ENCODE measurements at places on chromosomes 5 and 9.

- DNase-seq: no peak
These were observed 264.9 kb upstream of the EFNA5 start for GRCh38 chr5:107935645-107936044.

GRCh38 chr9:77099388-77099787 is 77.9 kb upstream of the VPS13A start:
- DNase-seq: no peak

DNA sequence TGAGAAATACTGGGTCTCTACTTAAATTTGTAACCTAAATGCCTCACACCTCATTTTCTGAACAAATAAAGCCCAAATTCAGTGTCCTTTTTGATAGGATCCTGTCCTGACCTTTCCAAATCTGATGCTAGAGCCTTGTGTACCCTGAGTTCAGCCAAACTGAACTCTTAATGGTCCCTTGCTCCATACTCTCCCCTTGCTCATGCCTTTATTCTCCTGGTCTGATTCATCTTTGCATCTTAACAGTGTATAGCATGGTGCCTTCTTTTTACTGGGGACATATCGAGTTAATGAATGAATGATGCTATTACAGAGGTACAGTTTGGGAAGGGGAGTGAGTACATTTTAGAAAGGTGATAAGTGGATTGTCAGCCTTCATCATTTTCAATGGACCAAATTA is 9.2 kb downstream of the NSD1 start:
- no peak for DNase-seq

DNA sequence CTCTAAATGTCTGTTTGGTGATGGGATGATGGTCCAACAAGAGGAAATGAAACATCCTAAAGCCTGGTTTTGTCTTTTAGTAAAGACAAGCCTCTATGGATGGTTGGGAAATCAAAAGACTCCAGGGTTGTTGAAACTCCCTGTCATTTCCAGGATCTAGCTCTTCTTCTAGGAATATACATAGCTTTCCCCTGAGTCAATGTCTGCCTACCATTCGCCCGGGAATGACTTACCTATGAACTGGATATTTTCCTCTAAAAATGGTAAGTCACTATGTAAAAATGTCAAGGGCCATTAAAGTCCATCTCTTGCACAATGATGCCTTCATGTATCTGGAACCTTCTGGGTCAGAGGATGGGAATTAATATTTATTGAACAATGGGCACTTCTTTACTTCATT is 11.1 kb upstream of the KIF12 start:
- no peak for DNase-seq

DNA sequence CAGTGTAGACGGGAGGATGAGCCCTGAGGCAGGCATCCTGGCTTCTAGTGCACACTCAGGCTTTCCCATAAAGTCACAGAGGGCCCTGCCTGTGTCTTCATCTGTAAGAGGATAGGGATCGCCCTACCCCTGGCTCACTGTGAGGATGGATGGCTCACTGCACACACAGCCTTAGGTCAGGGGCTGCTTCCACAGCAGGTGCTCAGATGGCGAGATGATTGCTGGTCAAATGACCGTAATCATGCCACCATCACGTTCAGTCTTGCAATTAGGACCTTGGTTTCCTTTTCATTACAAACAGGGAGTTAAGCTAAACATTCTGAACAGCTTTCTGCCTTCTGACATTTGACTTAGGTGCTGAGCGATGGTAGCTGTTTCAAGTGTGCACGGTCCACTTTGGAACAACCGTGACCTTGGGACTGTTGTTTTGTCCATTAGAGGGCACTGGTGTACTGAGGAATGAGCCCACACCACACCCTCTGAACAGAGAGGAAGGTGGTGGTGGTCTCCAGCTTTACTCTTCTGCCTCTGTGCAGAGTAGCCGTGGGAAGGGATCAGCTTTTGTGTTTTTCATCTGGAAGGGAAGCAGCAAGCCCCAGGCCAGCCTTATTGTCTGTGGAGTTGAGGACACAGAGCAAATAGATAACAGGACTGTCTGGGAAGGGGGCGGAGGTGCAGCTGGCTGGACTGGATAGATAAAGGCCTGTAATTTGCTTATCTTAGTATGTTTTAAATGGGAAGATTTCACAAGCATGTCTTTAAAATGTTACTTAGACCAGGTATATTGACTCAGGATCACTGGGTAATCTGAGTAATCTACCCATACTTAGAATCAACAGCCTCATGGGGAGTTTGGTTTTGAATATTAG is 183.1 kb downstream of the TRIO start:
- no peak for DNase-seq

DNA sequence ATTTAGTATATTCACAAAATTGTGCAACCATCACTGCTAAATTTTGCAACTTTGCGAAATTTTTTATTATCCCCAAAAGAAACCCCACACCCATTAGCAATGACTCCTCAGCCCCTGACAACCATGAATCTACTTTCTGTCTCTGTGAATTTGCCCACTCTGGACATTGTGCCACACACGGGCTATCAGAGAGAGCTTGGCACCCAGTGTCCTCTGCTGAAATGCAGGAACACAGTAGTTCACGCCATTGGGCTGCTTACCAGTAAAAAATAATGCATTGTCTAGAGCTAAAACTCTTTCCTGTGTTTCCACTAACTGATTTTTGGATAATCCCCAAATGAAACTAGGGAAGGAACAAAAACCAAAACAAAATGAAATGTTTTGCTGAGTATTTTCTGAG is 60.0 kb downstream of the HRH2 start:
- no peak for DNase-seq

DNA sequence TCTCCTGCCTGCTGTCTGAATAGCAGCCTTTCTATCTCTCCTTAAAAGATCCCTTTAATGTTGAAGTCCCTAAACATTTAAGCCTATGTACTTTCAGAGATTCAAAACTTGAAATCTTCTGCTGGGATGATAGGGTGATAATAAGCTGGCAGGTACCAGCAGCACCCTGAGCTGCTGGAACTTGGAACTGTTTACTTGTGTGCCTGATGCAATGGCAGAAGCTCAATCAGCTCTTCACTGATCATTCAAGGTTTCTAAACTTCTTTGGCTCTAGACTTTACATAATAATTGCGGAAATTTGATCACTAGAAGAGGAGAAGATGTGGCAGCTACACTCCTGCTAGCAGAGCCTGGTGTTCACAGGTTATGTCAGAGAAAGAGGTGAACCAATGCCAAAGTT is 27.6 kb downstream of the MRPS27 start:
- no peak for DNase-seq

DNA sequence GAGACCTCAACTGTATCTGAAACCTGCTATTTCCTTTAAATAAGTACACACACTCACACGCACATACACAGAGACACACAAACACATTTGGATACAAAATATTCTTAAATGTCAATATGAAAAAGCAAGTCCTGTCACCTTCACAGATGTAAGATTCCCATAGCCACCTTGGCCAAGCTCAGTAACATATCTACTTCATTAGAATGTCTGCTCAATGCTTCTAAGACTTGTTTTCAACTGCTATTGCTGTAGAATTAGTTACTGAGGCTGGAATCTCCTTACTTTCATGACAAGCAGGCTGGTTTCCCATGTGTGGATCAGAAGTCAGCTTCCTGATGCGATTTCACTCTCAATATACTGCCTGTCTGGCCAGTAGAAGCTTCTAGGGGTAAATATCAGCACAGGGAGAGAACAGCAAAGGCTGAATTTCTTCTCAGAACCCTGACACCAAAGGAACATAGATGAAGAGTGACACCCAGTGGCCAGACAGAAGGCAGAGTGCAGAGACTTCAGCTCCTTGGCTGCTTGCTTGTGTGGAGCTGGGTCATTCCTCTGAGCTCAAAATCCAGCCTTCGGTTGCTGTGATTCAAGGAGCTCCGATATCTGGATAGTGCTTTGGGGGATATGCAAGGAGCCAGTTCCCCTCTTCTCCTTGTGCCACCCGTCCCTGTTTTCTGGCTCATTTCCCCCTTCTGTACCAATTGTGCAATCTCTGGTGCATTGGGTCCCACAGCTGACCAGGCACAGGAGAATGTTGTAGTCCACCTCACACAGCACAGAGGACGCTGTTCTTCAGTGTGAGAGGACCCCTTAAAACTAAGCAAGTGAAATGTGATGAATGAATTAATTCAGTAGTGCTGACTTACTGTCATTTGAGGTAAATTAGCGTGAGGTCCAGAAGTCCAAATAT is 26.6 kb upstream of the ABLIM3 start:
- DNase-seq: peak; percentile 13

DNA sequence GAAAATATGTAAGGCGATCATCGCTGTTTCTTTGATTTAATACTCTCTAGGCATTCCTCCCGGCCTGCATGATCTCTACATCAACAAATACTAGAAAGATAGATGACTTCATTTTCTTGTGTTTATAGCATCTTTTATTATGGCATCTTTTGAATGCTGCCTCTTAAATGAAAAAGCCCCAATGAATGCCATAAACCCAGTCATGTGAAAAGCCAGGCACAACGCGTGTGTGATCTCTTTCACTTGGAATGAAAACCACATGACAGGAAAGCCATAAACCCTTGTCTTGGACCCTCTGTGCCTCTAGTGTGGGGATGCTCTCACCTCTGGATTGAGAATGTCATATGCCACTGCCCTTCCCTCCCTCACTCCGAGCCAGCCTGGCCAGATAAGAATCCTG is 476.2 kb downstream of the SEMA5A start:
- DNase-seq: no peak

DNA sequence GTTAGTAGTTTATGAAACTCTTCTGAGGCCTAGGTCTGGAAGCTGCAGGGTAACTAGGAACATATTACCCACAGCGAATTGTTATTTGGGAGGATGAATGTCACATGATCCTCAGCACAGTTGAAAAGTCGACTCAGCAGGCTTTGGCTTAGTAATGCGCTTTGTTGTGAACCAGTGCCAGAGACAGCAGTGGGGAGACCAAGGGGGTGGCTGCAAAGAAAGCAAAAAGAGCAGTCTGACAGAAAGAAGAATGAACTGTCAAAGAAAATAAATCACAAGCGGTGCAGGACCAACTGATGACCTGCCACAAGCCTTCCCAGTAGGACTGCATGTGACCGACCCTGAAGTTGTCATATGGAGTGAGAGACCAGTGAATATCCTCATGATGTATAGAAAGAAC is 170.0 kb downstream of the CCDC171 start:
- DNase-seq: no peak
